ENCODE measurements at places on chromosomes 1 and 21.

GRCh38 chr1:19715334-19716203, 50.9 kb downstream of the HTR6 start:
- peak; percentile 94 for DNase-seq

GRCh38 chr1:205127646-205128045, 5.9 kb upstream of the RBBP5 start:
- no peak for DNase-seq

DNA sequence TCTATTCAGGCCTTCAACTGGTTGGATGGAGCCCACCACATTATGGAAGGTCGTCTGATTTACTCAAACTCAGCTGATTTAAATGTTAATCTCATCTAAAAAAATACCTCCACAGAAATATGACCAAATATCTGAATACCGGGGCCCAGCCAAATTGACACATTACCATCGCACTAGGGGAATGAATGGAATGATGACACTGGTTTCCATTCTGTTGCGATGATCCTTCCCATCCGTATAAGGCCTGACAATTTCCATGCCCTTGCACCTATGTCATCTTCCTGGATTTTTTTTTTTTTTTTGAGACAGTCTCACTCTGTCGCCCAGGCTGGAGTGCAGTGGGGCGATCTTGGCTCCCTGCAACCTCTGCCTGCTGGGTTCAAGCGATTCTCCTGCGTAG, 397.5 kb downstream of the KIF26B start:
- no peak for DNase-seq

DNA sequence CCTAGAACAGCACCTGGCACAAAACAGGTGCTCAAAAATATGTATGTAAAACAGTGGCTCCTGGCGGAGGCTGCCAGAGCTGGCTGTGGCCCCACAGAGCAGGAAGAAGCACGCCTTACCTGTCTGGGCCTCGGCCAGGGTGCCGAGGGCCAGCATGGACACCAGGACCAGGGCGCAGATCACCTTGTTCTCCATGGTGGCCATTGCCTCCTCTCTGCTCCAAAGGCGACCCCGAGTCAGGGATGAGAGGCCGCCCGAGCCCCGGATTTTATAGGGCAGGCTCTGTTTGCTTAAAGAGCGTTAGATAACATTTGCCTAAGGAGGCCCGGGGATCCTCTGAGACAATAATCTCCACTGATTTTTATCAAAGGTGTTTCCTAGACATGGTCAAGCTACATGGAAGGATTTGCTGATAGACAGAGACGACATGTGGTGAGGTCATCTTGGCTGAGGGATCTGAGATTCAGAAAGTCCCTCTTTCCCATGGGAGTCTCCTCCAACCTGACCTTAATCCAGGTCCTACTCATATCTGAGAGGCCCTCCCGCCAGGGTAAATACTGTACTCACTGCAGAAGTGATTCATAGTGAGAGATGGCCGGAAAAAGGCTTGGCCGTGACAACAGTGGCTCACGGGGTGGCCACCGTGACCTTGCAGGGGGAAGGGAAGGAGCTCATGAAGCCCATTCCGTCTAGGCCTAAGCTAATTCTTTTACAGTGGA, at the start of gene TFF1:
Gene TFF1, minus strand, starts transcription at position 244 of the 719 bp plus-strand sequence. Its CDS starts 40 bp downstream, at position 204.
- DNase-seq, result no peak

GRCh38 chr1:4084048-4084431, 184.0 kb upstream of the C1orf174 start:
- DNase-seq, result no peak

DNA sequence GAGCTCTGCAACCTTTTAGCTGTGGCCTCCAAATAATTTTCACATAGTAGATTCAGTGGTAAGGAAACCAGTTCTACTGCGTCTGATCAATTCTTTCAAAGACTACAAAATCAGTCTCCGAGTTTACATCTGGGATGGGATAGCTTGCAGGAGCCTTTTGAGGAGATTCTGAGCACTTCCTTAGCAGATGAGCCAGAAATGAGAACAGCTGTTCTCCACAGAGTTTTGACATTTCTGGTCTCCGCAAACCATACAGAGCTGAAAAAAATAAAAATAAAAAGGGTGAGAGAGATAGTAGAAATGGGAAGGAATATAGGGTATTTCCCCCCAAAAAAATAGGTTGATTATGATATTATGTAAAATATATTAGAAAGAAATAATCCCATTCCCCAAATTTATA, 119.3 kb downstream of the LYPLAL1 start:
- DNase-seq, result no peak

DNA sequence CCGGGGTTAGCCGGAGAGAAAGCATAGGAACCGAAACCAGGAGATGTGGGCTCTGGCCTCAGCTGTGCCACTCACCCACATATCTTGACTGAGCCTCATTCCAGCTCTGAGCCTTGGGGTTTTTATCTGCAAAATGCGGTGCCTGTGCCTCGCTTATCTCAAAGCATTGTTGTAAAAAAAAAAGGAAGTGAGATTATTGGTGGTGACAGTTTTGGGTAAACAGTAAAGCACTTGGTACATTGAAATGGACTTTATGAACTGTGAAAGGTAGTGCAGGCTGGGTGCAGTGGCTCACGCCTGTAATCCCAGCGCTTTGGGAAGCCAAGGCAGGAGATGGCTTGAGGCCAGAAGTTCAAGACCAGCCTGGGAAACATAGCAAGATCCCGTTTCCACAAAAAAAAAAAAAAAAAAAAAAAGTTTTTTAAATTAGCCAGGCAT, 3.8 kb downstream of the PTAFR start:
- no peak for DNase-seq

- DNase-seq, result no peak
Observed at GRCh38 chr1:208090388-208091301, 153.5 kb downstream of the PLXNA2 start.

GRCh38 chr21:38913120-38913892, 107.6 kb downstream of the ETS2 start:
- DNase-seq, result peak; percentile 18

GRCh38 chr1:21913763-21914162, 23.3 kb downstream of the HSPG2 start:
- no peak for DNase-seq

DNA sequence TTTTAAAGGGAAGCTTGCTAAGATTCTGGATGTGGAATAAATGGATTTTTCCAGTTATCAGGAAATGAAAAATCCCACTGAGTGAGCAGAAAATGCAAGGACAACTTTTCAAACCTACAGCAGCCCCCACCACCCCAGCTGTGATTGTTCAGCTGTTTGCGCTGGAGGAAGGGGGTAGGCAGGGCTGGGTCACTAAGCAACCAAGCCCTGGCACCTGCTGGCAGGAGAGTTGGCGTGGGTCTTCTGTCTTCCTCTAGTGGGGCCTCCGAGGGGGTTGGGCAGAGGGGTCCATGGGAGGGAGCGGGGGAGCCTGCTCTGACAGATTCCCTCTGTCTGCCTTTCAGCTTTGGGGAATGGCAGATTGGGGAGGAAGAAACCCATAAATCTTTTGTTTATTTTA, 45.3 kb downstream of the EIF2D start:
- peak; percentile 78 for DNase-seq

- DNase-seq, result no peak
Observed at GRCh38 chr1:153432874-153433681, 16.8 kb downstream of the S100A7A start.

DNA sequence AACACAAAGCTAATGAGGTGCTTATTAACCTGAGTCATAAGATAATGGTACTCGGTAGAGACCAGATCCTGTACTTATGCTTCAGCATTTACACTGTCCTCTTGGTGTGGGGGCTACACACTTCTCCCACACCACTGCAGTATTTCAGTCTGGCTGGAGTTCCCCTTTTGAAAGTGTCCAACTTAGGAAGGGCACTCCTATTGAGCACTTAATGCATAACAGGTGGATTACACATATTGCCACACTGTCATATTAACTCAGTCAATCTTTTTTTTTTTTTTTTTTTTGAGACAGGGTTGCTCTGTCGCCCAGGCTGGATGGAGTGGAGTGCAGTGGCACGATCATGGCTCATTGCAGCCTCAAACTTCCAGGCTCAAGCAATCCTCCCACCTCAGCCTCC, 1.5 kb downstream of the GPATCH4 start:
- no peak for DNase-seq

GRCh38 chr1:164466429-164466828, 92.6 kb upstream of the PBX1 start:
- no peak for DNase-seq

- DNase-seq, result no peak
Observed at GRCh38 chr21:16455978-16456377, 726.2 kb downstream of the USP25 start.

GRCh38 chr1:187685333-187685732, 856.6 kb downstream of the PLA2G4A start:
- DNase-seq, result no peak

DNA sequence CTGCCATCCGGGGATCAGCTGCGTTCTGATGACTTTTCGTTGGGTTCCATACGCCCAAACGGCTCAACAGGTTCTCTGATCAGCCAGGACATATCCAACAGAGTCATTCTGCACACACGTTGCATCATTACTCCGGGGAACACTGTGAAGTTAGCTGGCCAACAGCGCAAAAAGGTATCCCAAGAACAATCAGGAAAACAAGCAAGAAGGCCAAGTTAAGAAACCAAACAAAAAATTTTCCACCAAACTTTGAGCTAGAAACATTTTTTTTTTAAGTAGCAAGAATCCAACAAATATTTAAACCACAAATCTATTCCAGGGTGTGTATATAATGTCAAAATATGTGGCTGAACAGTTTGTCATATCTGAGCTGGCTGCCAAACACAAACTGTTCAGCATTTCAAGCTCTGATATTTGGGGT, 29.2 kb downstream of the NID1 start:
- DNase-seq, result no peak

DNA sequence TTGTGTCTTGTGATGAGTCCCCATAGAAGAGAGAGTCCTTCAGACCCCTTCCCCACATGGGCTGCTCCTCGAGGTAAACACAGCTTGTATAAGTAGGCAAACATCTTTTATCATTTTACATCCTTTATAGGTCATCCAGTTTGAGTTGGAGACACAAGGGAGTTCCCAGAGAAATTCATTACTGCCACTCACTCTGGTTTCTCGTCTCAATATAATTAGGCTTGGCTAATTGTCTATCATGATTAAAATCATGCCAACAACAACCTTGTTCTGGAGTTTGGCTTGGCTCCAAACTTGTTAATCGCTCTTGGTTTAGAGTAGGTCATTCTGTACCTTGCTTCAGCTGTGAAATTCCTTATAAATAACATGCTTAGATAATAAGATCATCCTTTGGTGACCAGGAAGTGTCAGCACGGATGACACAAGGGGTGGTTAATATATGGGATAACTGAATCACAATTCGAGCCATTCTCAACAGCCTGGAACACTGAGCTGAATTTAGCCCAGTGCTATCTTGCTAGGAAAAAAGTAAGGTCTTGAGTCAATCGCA, 70.7 kb upstream of the DAB1 start:
- no peak for DNase-seq

DNA sequence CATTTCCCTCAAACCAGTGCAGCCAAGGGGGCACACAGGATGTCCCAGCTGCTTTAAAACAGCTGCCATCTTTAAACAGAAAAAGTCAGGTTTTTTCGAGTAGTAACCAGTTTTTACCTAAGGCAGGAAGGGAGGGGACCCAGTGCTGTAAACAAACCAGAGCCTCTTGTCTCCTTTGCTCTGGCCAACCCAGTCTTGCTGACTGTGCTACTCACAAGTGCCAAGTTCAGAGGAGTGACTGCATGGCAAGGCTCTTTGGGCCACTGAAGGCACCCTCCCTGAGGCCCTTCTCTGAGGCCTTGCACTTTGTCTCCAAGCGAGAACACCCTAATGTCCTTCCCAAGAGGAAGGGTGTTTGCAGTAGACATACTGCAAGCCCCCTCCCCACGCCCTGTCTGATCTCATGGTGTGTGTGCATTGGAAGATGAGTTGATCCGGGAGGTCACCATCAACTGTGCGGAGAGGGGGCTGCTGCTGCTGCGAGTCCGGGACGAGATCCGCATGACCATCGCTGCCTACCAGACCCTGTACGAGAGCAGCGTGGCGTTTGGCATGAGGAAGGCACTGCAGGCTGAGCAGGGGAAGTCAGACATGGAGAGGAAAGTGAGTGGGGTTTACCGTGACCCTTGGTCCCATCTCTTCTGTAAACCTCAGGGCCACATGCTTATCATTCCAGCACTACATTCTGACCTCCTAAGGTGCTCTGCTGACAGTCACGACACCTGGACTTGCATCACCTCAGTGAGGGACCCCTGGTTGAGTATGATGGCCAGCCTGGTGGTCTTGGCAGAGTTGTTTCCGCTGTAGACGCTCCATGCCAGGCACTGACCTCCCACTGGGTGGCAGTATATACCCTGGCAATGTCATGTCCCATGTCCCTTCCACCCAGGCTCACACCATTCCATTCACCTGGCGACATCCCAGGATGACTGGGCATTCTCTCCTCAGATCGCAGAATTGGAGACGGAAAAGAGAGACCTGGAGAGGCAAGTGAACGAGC, 4.7 kb downstream of the DNALI1 start:
- DNase-seq, result peak; percentile 28

- no peak for DNase-seq
Observed at GRCh38 chr1:41444785-41445184, 39.7 kb downstream of the EDN2 start.

DNA sequence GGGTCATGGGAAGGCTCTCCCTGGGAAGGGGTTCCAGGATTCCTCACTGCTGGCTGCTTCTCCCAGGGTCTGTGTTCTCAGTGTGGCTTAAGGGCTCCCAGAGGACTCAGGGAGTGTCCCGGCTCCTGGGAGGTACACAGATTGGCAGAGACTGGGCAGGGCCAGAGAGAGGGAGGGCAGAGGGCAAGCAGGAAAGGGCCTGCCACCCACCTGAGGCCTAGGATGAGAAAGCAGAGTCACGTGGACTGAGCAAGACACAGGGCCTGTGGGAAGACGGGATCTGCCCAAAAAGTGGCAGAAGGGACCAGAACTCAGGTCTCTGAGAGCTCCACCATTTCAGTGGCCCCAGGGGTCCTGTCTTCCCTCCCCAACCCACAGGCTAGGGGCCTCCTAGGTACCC, 871 bp downstream of the SLFNL1 start:
- DNase-seq, result no peak

DNA sequence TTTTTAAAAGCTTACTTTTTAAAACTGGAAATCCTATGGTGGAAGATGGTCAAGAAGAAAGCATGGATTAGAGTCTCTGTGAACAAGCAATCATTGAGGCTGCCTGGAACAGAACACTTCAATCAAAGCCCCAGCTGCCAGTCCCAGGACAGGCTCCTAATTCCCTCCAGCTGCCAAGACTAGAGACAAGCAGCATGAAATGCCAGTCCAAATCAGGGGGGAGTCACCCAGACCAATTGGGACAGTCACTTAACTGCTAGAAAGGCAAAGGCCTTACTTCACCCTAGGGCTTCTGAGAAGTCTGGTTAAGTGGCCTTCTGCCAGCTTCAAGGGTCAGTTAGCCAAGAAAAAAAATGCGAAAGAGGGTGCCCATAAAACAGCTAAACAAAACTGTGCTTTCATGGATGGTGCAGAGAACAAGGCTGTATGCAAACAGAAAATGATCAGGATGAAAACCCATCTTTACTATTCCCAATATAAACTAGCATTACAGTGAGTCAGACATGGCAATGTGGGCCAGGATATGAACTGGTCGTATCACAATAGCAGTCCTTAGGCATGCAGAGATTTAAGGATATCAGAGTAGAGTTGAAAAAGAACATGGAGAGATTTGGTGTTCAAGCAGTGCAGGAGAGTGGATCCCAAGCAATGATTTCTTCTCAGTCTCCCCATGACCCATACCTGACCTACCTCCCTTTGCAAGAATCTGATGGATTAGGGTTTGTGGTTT, 31.0 kb upstream of the MAN1A2 start:
- DNase-seq, result no peak

Data from SHP77 (cell line).